HFFc6 (cell line): ENCODE measurements at places on chromosomes 2 and 18. TPM values are rescaled to one million over a fixed set of nuclear protein-coding genes. Genes with fewer than 3 reads are reported as not detected.

DNA sequence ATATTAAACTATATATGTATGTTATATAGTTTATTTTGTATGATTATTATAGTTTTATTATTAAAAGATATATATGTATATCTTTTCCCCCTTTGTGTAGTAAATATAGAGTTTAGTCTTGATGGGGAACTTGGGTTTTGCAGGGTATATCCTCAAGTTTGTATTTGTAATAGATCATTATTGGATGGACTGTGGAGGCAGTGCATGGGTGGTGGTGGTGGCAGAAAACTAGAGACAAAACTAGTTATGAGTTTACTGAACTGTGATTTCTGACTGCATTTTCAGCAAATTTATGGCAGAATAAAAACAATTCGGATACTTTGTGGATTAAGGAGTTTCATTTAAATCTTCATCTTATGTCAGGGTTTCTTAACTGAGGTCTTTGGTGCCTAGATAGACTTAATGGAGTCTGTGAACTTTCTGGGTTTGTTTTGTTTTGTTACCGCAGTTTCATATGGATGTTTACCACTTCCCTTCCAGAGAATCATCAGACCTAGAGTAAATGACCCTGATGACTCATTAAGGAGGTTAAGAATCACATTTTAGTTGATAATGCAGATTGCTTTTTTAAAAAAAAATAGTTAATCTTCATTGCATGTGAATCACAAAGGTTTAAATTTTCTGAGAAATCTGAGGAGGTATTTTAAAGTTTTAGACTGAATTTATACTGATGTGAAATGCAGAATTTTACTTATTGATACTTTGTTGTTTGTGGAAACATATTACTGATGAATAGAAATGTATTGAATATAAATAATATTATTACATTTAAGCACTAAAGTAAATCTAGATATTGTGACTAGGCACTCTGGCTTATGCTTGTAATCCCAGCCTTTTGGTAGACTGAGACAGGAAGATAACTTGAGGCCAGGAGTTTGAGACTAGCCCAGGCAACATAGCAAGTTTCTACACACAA, 14.5 kb downstream of the EPC2 start:
- DNase-seq, result peak; percentile 61
- H3K27ac ChIP-seq, result peak overlapping the region; percentile 83
- no peaks in the 10 kb centered on the region; the same call in 1 of the 2 replicates for H3K36me3 ChIP-seq
- peak overlapping the region; percentile 21; the same call in 1 of the 2 replicates for H3K4me3 ChIP-seq
- peaks cover 64% of the 10 kb centered on the region for H3K4me1 ChIP-seq

- no peaks in the 10 kb centered on the region for H3K36me3 ChIP-seq
- peaks cover 3% of the 10 kb centered on the region for H3K27me3 ChIP-seq
- peak; percentile 64 for DNase-seq
- H3K27ac ChIP-seq, result peak within 1 kb of the TSS; percentile 36; the same call in 1 of the 2 replicates
- H3K4me1 ChIP-seq, result peaks cover 9% of the 10 kb centered on the region; the same call in 1 of the 2 replicates
- no peak within 1 kb of the TSS for H3K4me3 ChIP-seq
Observed at GRCh38 chr2:26477911-26478253, at the start of gene OTOF. Gene OTOF (minus strand): TSS chr2:26478124.

SIX2 gene
- total RNA-seq, result not detected in 3 replicates

- H3K4me1 ChIP-seq, result 0 out of 2 replicates have a peak, but pooled peaks cover 5% of the 10 kb centered on the region
- H3K4me3 ChIP-seq, result no peak overlapping the region
- no peak for DNase-seq
- no peaks in the 10 kb centered on the region; the same call in 1 of the 2 replicates for H3K27me3 ChIP-seq
Observed at GRCh38 chr2:47127862-47128543, 27.1 kb downstream of the STPG4 start.

GRCh38 chr18:49321797-49322461, 138.5 kb downstream of the DYM start:
- peak overlapping the region; percentile 69 for H3K4me3 ChIP-seq
- peaks cover 7% of the 10 kb centered on the region; the same call in 1 of the 2 replicates for H3K36me3 ChIP-seq
- DNase-seq, result peak; percentile 46
- H3K27ac ChIP-seq, result peak overlapping the region; percentile 62
- H3K27me3 ChIP-seq, result no peaks in the 10 kb centered on the region
- peaks cover 39% of the 10 kb centered on the region for H3K4me1 ChIP-seq

CYS1 gene
- 0.65 and 1.8 TPM in 2 replicates for total RNA-seq
